Thoracic aorta endothelial cell (primary cell): ENCODE measurements at places on chromosomes 7 and 10. TPM values are rescaled to one million over a fixed set of nuclear protein-coding genes. Genes with fewer than 3 reads are reported as not detected.

Gene PYROXD2
- 2.1 and 3.5 TPM in 2 replicates for total RNA-seq

Gene POLR2J2
- 7.7 and 10.1 TPM in 2 replicates for total RNA-seq

Gene SNX8
- total RNA-seq, result 7.3 and 10.8 TPM in 2 replicates

Gene DBNL
- total RNA-seq, result 93.8 and 105 TPM in 2 replicates

Gene NXPH1
- not detected in 2 replicates for total RNA-seq

Gene ZNF467
- total RNA-seq, result 4.5 and 5.2 TPM in 2 replicates

Gene AP3M1
- 80.6 and 95.1 TPM in 2 replicates for total RNA-seq

Gene SAMD9L
- 24.3 and 26.5 TPM in 2 replicates for total RNA-seq

Gene AGR3
- not detected in 2 replicates for total RNA-seq

Gene PCDH15
- not detected in 2 replicates for total RNA-seq

Gene MSMB
- not detected in 2 replicates for total RNA-seq
